ENCODE measurements at places on chromosomes 3 and 15. TPM values are rescaled to one million over a fixed set of nuclear protein-coding genes. Genes with fewer than 3 reads are reported as not detected.

Gene LYZL4
- total RNA-seq: not detected

Gene TIMP4
- 2.0 TPM for total RNA-seq

Gene CELSR3
- total RNA-seq: 0.70 TPM

Gene MINAR1
- 1.1 TPM for total RNA-seq

Gene RLBP1
- total RNA-seq: not detected

Gene SMAD6
- total RNA-seq: 52.7 TPM

Gene FHIT
- total RNA-seq: 19.4 TPM

Gene GOLGA6A
- total RNA-seq: not detected
